PC-9 (cell line): ENCODE measurements at places on chromosomes 3 and 15. TPM values are rescaled to one million over a fixed set of nuclear protein-coding genes. Genes with fewer than 3 reads are reported as not detected.

- no peaks in the 10 kb centered on the region for H3K4me1 ChIP-seq
- H3K27ac ChIP-seq, result no peak overlapping the region
- no peak overlapping the region for H3K4me3 ChIP-seq
- H3K36me3 ChIP-seq, result no peaks in the 10 kb centered on the region
- no peak for DNase-seq
- H3K27me3 ChIP-seq, result no peaks in the 10 kb centered on the region
Measured at GRCh38 chr3:157566596-157566995, 63.4 kb upstream of the VEPH1 start.

- no peak overlapping the region for H3K4me3 ChIP-seq
- H3K27ac ChIP-seq, result no peak overlapping the region
- H3K36me3 ChIP-seq, result no peaks in the 10 kb centered on the region
- H3K4me1 ChIP-seq, result no peaks in the 10 kb centered on the region
- DNase-seq, result no peak
Measured at GRCh38 chr15:76866008-76866407, 39.1 kb downstream of the SCAPER start.

GRCh38 chr3:152830245-152830644 lies 4.7 kb upstream of the P2RY1 start:
- DNase-seq, result no peak
- H3K36me3 ChIP-seq, result no peaks in the 10 kb centered on the region
- H3K4me1 ChIP-seq, result peaks cover 9% of the 10 kb centered on the region
- H3K27ac ChIP-seq, result no peak overlapping the region

GRCh38 chr3:187944390-187945179 lies 199.3 kb upstream of the BCL6 start:
- peak overlapping the region; percentile 45 for H3K4me3 ChIP-seq
- peaks cover 64% of the 10 kb centered on the region for H3K4me1 ChIP-seq
- peak overlapping the region; percentile 94 for H3K27ac ChIP-seq
- no peaks in the 10 kb centered on the region for H3K36me3 ChIP-seq

DNA sequence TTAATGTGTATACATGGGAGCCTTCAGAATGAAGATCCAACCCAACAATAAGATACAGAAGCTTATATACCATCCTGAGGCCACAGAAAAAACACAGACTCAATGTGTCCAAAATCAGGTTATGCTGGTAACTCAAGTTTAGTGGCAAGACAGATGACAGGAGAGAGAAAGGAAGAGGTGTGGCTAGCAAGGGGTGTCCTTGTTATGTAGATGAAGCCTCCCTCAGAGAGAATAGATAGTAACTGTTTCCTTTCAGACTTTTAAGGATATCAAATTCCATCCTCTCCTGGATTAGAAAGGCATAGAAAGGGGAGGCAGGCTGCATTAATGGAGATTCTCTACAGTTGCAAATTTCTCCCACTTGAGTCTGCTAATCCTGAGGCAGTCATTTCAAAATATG lies 447.4 kb downstream of the GABRB3 start:
- no peaks in the 10 kb centered on the region for H3K27me3 ChIP-seq
- no peak for DNase-seq
- no peaks in the 10 kb centered on the region for H3K36me3 ChIP-seq
- H3K27ac ChIP-seq, result no peak overlapping the region
- H3K4me3 ChIP-seq, result no peak overlapping the region

DNA sequence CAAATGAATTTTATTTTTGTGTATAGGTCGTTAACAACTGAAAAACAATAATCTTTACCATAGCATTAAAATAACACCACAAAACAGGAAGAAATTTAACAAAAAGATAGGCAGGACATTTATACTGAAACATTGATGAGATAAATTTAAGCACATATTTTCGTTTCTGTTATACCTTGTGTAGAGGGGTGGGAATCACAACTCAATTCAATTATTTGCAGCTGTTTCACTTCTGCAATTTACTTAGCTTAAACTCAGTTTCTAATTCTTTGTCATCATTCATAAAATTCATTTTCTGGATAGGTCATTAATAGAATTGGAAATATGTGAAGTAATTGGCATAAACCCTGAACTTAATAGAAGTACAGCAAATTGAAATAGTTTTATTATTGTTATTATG lies 42.3 kb downstream of the TP63 start:
- no peak overlapping the region for H3K4me3 ChIP-seq
- no peak overlapping the region for H3K27ac ChIP-seq
- H3K27me3 ChIP-seq, result no peaks in the 10 kb centered on the region

DNA sequence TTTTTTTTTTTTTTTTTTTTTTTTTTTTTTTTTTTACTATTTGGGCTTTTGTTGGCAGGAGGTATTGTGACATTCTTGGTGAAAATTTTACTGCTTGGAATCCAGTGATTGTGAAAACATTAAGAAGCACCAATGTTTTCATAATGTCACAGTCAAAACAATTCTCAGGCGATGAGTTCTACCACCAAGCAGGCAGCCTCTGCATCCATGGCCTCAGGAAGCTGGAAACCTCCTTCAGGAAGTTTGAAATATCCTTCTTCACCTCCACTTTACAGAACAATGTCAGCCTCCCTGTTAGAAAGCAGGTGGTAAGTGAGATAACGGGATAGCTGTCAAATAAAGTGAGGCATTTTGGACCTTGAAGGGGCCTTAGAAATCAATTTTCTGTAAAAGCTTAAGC lies 98.3 kb downstream of the MEX3B start:
- no peaks in the 10 kb centered on the region for H3K4me1 ChIP-seq
- peaks cover 24% of the 10 kb centered on the region; the same call in 1 of the 2 replicates for H3K27me3 ChIP-seq
- DNase-seq, result no peak
- H3K27ac ChIP-seq, result no peak overlapping the region

- H3K4me1 ChIP-seq, result no peaks in the 10 kb centered on the region
- H3K27ac ChIP-seq, result no peak overlapping the region
- H3K27me3 ChIP-seq, result no peaks in the 10 kb centered on the region
- DNase-seq, result no peak
- no peak overlapping the region for H3K4me3 ChIP-seq
Measured at GRCh38 chr3:151166161-151166560, 36.9 kb downstream of the GPR171 start.

DNA sequence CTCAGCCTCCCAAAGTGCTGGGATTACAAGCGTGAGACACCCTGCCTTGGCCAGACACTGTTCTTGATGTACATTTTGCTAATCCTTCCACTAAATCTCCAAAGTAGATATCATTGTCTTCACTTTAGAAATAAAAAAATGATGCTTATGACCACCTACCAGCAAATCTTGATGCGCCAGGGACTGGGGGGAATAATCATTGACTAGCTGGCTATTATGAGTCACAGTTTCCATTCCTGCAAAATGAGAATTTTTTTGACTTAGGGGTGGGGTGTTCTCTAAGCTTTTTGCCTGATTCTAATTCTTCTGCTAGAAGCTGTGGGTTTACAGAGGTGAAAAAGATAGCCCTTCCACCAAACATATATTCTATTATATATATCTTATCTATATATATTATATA lies 17.1 kb upstream of the RFC4 start:
- H3K4me1 ChIP-seq, result peaks cover 9% of the 10 kb centered on the region
- no peaks in the 10 kb centered on the region for H3K36me3 ChIP-seq
- DNase-seq, result no peak
- H3K27me3 ChIP-seq, result peaks cover 6% of the 10 kb centered on the region; the same call in 1 of the 2 replicates

DNA sequence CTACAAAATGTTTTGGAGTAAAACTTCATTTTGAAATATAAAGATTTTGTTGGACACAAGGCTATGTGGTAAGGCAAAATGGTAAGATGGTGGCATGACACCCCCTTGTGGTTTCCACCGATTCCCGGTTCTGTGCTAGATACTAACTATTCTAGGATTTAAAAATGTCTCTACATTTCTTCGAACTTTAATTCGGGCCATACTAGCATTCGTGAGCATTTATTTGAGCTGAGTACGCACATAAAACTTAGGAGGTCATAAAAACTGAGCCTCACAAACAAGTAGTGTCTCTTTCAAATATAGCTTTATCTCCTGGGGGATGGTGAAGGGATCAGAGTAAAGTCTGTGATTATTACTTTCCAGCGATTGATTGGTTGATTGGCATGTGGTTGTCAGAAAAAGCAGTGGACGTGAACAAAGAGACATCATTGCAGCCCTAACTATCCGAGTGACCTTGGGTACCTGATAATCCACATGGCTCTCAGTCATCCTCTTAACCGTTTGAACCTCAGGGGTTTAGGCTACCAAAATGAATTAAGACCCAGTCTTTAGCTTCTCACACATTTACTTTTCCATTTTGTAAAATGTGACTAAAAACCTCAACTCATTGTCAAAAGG lies 1.1 kb upstream of the ZNF639 start:
- no peaks in the 10 kb centered on the region for H3K27me3 ChIP-seq
- H3K27ac ChIP-seq, result peak overlapping the region; percentile 60
- peaks cover 25% of the 10 kb centered on the region for H3K4me1 ChIP-seq
- DNase-seq, result peak; percentile 32

DNA sequence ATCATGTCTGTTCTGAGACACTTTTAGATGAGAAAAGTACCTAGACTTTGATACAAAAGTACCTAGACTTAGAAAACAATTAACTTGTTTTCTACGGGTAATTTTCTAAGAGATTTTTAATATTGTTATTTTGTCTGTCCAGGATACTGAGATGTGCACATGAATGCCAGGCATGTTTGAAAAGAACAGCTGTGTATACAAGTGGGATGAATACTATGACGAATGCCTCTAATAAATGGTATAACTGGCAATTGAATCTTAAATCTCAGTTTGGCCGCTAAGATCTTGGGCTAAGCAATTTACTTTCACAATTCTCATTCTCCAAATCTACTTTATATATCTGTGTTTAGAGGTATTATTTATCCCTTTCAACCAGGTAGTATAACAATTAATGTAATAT lies 207.4 kb downstream of the CBLB start:
- DNase-seq, result no peak
- H3K27me3 ChIP-seq, result no peaks in the 10 kb centered on the region
- H3K4me3 ChIP-seq, result no peak overlapping the region
- H3K4me1 ChIP-seq, result no peaks in the 10 kb centered on the region
- H3K27ac ChIP-seq, result no peak overlapping the region
- H3K36me3 ChIP-seq, result no peaks in the 10 kb centered on the region; the same call in 1 of the 2 replicates

DNA sequence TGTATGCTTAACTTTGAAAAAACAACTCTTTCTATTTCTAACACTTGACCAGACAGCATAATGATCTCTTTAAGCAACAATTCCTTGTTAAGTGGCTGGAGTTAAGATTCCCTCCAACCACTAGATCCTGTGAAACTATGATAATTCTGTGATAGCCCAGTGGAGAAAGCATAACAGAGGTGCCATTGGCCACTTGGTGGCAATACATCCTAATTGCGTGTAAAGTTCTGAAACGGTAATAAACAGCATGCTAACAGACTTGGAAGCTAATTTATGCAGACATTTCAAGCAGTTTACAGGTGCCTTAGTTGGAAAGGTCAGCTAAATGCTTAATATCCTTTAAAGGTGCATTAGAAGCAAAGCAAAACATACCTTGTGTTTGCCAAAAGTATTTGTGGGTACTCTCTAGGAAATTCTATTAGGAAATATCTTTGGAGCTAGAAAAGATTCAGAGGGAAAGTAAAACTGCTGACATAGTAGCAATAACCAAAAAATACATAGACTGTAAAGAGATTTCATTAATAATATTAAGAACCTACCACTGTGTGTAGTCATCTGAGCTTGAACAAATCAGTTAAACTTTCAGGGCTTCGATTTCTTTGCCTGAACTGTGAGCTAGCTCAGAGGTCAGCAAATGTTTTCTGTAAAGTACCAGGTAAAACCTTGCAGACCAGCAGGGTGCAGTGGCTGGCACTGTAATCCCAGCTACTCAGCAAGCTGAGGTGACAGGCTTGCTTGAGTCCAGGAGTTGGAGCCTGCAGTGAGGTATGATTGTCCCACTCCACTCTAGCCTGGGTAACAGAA lies 19.0 kb upstream of the CSTA start:
- H3K36me3 ChIP-seq, result no peaks in the 10 kb centered on the region
- H3K27ac ChIP-seq, result no peak overlapping the region

GRCh38 chr3:5275529-5275928 lies 88.0 kb downstream of the EDEM1 start:
- no peak overlapping the region for H3K27ac ChIP-seq
- no peaks in the 10 kb centered on the region for H3K36me3 ChIP-seq

GRCh38 chr3:42476225-42477125 lies 26.0 kb upstream of the VIPR1 start:
- H3K36me3 ChIP-seq, result no peaks in the 10 kb centered on the region
- H3K4me3 ChIP-seq, result no peak overlapping the region
- peak overlapping the region; percentile 86 for H3K27ac ChIP-seq
- H3K27me3 ChIP-seq, result no peaks in the 10 kb centered on the region

DNA sequence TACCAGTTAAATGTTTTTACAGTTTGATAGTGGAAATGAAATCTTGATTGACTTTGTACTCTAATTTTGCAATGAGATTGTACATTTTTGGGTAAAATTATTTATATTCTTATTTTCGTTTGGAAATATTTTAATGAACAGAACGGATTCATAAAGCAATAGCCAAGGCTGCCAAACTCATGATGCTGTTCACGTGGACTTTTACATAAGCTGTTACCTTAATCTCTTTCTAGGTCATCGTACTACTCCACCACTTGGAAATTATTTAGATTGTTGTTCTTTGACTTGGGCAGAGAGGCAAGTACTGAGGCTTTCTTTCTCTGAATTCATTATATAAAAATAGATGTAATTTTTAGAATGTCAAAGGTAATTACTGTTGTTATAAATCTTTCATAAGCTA lies 16.2 kb downstream of the SYNPR start:
- no peaks in the 10 kb centered on the region for H3K27me3 ChIP-seq
- DNase-seq, result no peak
- no peak overlapping the region for H3K27ac ChIP-seq

- no peaks in the 10 kb centered on the region for H3K36me3 ChIP-seq
- H3K4me3 ChIP-seq, result no peak overlapping the region
- H3K27ac ChIP-seq, result no peak overlapping the region
- DNase-seq, result no peak
- H3K27me3 ChIP-seq, result no peaks in the 10 kb centered on the region
Measured at GRCh38 chr3:43966126-43966525, 275.4 kb downstream of the ABHD5 start.

- no peaks in the 10 kb centered on the region for H3K27me3 ChIP-seq
- no peak for DNase-seq
- no peaks in the 10 kb centered on the region for H3K36me3 ChIP-seq
- H3K27ac ChIP-seq, result no peak overlapping the region
Measured at GRCh38 chr15:62135532-62136134, 29.5 kb downstream of the C2CD4B start.

GRCh38 chr3:149792452-149793270 lies at the start of gene ANKUB1:
Gene ANKUB1, minus strand, starts transcription at chr3:149792554. Its CDS starts 188 bp downstream, at chr3:149792366.
- H3K27ac ChIP-seq, result no peak within 1 kb of the TSS
- peaks cover 15% of the 10 kb centered on the region for H3K4me1 ChIP-seq
- no peak for DNase-seq
- no peaks in the 10 kb centered on the region for H3K36me3 ChIP-seq

- H3K36me3 ChIP-seq, result no peaks in the 10 kb centered on the region
- H3K27me3 ChIP-seq, result 0 out of 2 replicates have a peak, but pooled peaks cover 5% of the 10 kb centered on the region
- no peak overlapping the region for H3K27ac ChIP-seq
- peaks cover 25% of the 10 kb centered on the region for H3K4me1 ChIP-seq
- no peak overlapping the region for H3K4me3 ChIP-seq
Measured at GRCh38 chr3:141405591-141405990, 37.3 kb downstream of the ZBTB38 start.

The IREB2 gene
- total RNA-seq, result 48.8 and 49.0 TPM in 2 replicates

The C3orf62 gene
- total RNA-seq, result 6.9 and 12.4 TPM in 2 replicates

The PEX5L gene
- total RNA-seq, result 0.33 and 0.98 TPM in 2 replicates

The LRRC34 gene
- total RNA-seq, result 9.6 and 10.3 TPM in 2 replicates

The LINGO1 gene
- total RNA-seq, result not detected in 2 replicates

The STARD9 gene
- 1.7 and 2.4 TPM in 2 replicates for total RNA-seq

The CLDN16 gene
- 0.20 and 0.46 TPM in 2 replicates for total RNA-seq

The SUSD5 gene
- 0.35 and 0.45 TPM in 2 replicates for total RNA-seq

The SLC25A20 gene
- 2.9 and 4.9 TPM in 2 replicates for total RNA-seq

The PLSCR5 gene
- total RNA-seq, result not detected in 2 replicates

The ADPGK gene
- 40.3 and 48.6 TPM in 2 replicates for total RNA-seq

The PAQR9 gene
- total RNA-seq, result not detected in 2 replicates

The SPINK8 gene
- total RNA-seq, result not detected in 2 replicates

The CAND2 gene
- total RNA-seq, result 0.30 and 0.37 TPM in 2 replicates
